CD4-positive, alpha-beta T cell treated with Interleukin-6 for 4 hours (primary cell): ENCODE measurements at places on chromosomes 12 and 14.

- DNase-seq = no peak
Observed at GRCh38 chr14:70392676-70393075, 24.2 kb downstream of the SYNJ2BP start.

DNA sequence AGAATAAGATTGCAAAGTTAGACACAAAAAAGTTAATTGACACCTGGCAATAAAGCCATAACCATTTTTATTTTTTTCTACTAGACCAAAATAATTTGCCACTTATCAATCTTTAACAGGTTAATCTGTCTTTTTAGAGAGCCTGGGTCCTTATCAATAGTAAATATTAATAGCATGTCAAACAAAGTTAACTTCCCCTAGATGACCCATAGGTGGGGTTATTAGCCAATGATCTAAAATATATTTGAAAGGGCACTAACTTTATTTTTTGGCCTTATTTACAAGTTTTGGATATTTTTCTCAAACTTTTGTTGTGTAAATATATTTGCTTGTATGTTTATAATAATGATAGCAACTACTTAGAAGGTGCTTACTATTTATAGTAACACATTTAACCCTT is 3.9 kb downstream of the ANKRD33 start:
- DNase-seq = no peak

- DNase-seq = no peak
Observed at GRCh38 chr14:95432144-95433093, 84.0 kb downstream of the SYNE3 start.

DNA sequence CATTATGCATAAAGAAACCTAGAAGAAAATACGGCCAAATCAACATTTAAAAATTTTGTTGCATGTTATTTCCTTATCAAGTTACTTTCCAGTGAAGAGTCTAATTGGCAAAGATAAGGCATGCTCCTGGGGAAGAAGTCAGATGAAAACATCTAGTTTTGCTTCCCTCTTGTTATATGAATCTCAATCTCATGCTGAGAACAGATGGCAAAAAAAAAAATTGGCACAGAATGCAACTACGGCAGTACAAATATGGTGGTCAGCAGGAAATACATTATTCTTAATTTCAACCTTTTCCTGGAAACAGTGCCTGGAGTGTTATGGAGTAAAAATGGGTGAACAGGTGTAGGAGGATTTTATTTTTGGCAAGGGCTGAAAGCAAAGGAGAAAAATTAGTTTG is 32.8 kb downstream of the HECTD4 start:
- DNase-seq = no peak

- DNase-seq = no peak
Observed at GRCh38 chr14:61091657-61092273, 110.7 kb downstream of the SLC38A6 start.

- DNase-seq = no peak
Observed at GRCh38 chr12:78315028-78315427, 484.3 kb downstream of the NAV3 start.

DNA sequence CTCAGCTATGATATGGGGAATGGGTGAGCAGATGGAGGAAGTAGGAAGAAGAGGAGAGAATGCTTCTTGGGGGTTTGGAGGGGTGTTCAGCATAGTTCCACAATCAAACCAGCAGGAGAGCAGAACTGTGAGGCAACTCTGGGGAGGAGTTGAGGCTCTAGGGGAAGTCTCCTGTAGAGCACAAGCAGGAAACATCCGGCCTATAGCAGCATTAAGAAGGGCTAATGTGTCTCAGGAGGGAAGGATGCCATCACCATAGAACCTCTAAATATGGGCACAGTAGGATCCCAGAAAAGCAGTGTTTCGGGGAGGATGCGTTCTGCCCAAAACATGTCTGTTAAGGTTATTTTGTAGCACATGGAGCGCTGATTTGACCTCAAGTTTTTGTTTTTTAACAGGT is 8.4 kb upstream of the SALL2 start:
- DNase-seq = no peak

GRCh38 chr12:72502546-72502945 is 230.4 kb downstream of the TRHDE start:
- no peak for DNase-seq

- no peak for DNase-seq
Observed at GRCh38 chr14:61493239-61493638, 171.9 kb downstream of the PRKCH start.

- DNase-seq = no peak
Observed at GRCh38 chr14:72753044-72753710, 140.7 kb downstream of the DPF3 start.

DNA sequence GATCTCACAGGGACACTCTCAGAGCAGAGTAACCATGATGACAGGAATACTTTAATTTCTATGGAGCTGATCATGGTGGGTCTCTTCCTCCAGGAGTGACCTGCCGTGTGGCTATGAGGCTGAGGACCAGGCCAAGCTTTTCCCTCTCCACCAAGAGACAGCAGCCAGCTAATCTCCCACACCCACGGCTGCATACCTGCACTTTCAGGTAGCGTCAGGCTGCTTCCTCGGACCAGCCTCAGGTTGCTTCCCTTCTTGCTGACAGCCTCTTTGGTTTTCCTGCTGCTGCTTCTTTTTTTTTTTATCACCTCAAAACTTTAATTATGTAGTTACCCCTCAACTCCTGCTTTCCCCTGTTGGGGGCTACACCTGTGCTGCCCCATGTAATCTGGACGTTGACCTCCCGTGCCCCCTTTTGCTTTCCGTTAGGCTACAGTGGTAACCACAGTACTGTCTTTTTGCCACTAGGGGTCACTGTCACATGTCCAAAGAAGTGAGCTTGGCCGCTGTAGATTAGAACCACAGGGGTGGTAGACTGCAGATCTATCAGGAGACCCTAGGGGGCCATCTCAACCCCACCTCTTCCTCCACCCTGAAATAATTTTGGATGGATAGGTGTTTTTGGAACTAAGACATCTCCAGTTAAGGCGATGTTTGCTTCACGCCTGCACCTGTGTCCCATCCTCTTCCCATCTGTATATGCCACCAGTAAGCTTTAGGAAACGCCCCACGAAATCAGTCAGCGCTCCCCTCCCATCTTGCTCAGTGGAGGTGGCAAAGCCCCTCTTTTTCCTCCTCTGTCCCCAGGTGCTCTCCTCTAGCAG is 7.8 kb upstream of the PIP4K2C start:
- DNase-seq = peak; percentile 71

DNA sequence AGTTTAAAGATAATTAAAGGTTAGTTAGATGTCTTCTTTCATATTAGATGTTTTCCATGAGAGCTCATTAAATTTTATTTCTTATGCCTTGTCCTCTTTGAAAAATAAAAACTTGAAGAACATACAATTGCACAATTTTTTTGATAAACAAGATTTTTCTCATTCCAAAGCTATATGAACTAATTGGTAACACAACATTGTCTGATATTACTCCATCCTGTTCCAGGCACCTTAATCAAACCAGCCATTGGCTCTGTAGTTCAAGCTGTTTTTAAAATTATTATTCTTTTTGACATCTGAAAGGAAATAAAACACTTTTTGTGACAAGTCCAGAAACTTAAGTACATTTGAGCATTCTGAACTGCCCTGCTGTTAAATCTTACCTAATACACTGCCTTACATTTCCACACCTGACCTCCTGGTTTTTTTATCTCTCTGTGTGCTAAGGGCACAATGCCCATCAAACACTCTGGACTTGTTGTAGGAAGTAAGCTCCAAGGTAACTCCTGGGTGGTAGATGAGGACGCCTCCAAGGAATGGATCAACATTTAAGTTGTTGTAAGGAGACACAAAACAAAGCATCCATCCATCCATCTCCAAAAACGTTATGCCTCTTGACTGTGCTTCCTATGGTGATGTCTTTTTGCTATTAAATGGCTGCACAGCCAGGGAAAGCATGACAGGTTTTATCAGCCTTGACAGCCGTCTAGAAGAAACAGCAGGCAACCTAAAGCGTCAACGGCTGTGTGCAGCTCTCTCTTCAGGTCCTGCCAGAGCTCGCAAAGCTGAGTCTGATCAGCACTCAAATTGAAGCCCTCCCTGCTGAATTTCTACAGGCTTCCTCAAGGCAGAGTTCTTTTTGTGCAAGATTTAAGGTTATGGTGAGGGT is 449.9 kb upstream of the FLRT2 start:
- DNase-seq = no peak

DNA sequence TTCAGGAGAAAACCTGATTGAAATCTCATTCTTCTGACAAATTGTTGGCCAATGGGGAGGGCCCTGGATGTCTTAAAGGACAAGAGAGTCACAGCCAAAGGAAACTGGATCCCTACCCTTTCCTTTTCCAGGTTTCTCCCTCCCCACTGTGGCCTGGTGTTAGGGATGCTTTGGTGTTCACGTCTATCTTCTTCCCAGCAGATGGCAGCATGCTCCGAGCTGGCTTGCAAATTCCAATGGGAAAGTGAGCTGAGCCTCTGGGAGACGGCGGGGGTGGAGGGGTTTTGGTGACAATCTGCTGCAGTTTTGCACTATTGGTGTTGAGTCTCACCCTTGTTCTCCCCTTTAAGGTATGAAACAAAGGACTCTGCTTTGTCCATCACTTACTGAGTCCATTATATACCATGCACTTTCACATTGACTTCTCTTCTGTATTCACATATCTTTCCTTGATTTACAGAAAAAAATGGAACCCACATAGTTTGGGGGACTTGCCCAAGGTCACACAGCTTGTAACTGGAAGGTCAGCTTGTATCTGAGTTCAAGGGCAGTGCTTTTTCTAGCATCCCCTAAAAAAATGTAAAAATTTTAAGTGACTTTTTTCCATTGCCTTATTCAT is 39.3 kb downstream of the CCDC177 start:
- DNase-seq = no peak

DNA sequence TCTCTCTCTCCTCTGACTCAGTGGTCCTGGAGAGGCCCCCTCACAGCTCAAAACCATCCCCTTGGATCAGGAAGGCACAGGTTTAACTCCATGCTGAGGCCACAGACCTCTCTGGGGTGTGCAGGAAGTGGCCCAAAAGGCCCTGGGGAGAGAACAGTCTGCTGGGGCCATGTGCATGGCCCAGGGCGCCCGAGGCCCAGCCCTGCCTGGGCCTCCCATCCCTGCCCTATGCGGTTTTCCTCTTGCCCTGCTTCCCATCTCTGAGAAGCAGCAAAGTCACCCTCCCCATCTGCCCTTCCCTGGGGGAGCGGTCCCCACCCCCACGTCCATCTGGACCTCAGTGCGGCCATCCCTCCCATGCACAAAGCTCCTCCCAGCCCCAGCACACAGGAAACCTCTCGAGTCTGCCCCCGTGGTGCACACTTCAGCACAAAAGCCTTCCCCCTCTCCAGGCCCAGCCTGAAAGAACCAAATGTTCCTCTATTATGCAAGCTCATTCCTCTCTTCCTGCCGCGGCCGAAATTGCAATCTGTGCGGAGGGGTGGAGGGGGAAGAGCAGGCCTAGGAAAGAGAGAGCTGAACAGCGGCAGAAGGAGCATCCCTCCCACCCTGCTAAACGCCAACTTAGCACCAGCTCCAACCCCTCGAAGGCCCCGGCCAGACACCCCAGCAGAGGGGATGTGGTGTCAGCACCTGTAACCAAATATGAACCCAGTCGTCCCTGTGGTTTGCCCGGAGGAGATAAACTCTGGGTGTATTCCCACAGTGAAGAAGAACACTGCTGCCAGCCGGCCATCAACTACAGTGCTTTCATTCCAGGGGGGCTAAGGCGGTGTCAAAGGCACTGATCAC is 108.5 kb downstream of the SCARB1 start:
- DNase-seq = no peak

- no peak for DNase-seq
Observed at GRCh38 chr12:51890133-51890464, 2.2 kb downstream of the ANKRD33 start.

GRCh38 chr12:78176643-78177042 is 345.9 kb downstream of the NAV3 start:
- DNase-seq = no peak

DNA sequence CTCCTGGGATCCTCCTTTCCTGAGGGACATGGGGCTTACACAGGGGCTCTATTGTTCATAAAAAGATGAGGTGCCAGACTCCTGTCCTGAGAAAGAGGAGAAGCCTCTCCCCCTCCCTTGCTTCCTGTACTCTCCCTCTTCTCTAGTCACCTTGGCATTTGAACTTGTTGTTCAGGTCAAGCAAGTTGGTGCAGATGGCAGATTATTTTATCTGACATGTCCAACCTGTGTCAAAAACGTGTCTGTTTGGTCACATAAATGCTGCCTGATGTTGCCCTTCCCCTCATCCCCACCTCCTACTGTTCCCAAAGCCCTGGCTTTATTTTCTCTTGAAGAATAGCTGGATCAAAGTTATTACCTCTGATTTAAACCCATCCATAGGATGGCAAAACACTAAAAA is 154.8 kb downstream of the TMX1 start:
- DNase-seq = no peak

- no peak for DNase-seq
Observed at GRCh38 chr12:67377021-67377420, 107.9 kb downstream of the CAND1 start.

GRCh38 chr12:57764662-57765002 is 2.2 kb downstream of the CYP27B1 start:
- no peak for DNase-seq

GRCh38 chr12:3888659-3889058 is 15.5 kb upstream of the PARP11 start:
- DNase-seq = no peak

- DNase-seq = no peak
Observed at GRCh38 chr14:92460916-92461579, 52.5 kb upstream of the RIN3 start.

DNA sequence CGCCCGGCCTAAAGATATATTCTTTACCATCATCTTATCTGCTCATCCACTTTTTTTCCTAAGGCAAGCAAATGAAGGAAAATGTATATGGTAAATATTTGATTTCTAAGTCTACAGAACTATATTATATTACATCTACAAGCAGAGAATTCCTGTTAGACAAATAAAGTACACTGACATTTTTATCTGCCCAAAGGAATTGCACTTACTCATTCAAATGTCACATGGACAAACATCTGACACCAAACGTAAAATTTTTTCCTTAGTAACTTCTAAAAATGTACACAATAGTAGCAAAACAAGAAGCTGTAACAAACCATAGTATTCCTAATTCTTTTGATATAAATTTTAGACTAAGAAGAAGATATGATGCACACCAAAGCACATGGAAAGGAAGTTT is 51.0 kb downstream of the SPPL3 start:
- DNase-seq = no peak

DNA sequence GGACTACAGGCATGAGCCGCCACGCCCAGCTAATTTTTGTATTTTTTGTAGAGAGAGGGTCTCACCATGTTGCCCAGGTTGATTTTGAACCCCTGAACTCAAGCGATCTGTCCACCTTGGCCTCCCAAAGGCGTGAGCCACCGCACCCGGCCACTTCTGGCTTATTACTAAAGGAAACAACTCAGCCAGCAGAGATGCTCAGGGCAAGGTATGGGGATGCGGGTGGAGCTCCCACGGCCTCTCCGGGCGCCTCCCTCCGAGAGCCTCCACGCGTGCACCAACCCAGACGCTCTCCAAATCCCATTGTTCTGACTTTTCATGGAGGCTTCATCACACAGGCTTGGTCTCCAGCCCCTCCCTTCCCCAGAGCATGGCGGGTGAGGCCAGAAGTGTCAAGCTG is 6.1 kb upstream of the GPR132 start:
- DNase-seq = no peak

GRCh38 chr12:108826101-108826806 is 31.1 kb downstream of the SSH1 start:
- DNase-seq = no peak

- DNase-seq = no peak
Observed at GRCh38 chr14:49506650-49507049, 79.5 kb downstream of the RPS29 start.

- DNase-seq = peak; percentile 62
Observed at GRCh38 chr14:55107766-55108554, 21.1 kb upstream of the LGALS3 start.

- no peak for DNase-seq
Observed at GRCh38 chr14:33946679-33947476, 4.0 kb downstream of the EGLN3 start.
